Frontal cortex (tissue), 4 donors: ENCODE measurements at places on chromosomes 11 and 22. TPM values are rescaled to one million over a fixed set of nuclear protein-coding genes. Genes with fewer than 3 reads are reported as not detected.

GRCh38 chr22:49480896-49481658, 346.6 kb downstream of the BRD1 start:
- no peak for DNase-seq

DNA sequence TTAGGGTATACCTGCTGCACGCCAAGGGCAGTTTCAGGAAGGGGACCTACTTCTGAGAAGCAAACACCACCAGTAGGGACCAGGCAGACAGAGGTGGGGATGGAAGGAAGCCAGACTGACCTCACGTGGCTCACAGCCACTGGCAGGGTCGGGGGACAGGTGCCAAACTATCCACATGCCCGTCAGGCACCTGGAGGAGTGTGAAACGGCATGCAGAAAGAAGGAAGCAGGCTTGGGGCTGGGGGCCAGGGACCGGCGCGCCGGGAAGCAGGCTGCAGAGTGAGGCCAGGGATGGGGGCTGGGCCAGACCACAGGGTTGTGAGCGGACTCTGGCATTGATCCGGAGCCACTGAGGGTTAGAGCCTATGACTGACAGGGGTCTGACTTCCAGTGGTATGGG, 47.5 kb downstream of the CDKN1C start:
- DNase-seq, result no peak

GRCh38 chr11:206526-207207, 532 bp downstream of the BET1L start:
- DNase-seq, result no peak

- no peak for DNase-seq
These were observed 109.3 kb upstream of the CRYBB3 start for GRCh38 chr22:25090225-25090890.

DNA sequence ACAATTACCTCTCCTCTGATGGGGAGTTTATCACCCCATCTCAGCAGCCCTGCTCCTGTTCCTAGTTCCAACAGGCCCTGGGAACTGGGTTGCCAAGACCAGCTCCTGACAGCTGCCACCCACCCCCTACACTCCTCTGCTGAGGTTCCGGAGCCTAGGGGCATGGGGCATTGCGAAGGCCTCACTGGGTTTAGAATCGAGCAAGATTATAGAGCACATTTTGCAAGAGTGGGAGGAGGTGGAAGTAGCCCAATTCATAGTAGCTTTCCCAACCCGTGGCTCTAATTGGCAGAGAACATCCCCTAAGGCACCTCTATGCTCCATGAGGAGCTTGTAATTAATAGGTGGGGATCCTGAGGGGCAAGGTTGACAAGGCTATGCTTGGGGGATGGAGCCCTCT, 23.0 kb downstream of the MYEOV start:
- no peak for DNase-seq

- DNase-seq, result no peak
These were observed 7.5 kb downstream of the OR6M1 start for GRCh38 chr11:123798513-123799252.

DNA sequence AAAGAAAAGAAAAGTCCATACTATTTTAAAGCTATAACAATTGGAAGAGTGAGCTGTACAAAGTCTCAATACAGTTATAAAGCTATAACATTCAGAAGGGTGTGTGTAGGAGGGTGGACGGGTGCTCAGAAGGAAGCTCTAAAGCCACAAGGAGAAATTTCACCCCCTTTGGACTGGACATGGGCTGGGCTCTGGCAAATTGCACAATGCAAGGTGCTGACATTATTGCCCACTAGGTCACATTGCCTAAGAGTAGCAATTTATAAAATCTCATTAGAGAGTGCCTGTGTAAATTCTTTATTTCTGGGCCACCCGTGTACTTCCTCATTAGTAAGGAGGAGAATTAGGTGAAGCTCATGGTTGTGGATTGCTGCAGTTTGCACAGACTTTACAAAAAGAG, 5.7 kb upstream of the APOBEC3A start:
- no peak for DNase-seq

DNA sequence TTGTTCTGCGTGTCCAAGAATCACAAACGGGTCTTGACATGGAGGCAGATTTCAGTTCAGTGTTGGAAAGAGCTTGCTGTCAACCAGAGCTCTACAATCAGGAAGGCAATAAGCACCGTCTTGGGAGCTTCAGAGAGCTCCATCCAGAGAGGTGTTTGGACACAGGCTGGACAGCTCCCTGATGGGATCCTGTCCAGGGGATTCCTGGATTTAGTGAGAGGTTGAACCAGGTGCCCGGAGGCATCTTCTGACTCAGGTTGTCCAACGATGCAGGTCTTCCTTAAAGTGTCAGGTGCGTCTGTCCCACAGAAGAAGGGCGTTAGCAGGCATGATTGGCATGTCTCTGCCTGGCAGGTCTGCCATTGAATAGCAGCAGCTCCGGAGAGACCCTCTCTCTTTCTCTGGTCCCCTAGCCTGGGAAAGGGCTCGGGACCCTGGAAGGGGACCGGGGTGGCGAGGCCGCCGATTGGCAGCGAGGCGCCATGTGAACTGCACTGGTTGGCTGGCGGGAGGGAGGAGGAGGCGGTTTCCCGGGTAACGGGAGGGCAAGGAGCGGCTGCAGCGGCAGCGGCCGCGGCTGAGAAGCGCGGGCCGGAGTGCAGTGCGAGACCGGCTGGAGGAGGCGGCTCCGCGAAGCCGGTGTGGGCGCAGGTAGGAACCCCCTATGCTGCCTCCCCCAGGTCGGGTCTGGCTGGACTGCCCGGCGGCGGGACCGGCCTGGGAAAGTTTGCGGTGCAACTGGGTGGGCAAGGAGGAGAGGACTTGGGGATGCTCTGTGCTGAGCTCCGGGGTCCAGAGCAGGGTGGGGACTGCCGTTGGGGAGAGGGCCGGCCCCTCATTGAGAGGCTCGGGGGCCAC, 104.1 kb upstream of the E2F8 start:
- DNase-seq, result peak; percentile 68

- no peak for DNase-seq
These were observed 2.4 kb upstream of the RBM14 start for GRCh38 chr11:66614073-66614472.

- DNase-seq, result no peak
These were observed 1503.9 kb upstream of the TENM4 start for GRCh38 chr11:80944758-80945157.

- no peak for DNase-seq
These were observed 29.1 kb downstream of the CSF2RB start for GRCh38 chr22:36942556-36942955.

DNA sequence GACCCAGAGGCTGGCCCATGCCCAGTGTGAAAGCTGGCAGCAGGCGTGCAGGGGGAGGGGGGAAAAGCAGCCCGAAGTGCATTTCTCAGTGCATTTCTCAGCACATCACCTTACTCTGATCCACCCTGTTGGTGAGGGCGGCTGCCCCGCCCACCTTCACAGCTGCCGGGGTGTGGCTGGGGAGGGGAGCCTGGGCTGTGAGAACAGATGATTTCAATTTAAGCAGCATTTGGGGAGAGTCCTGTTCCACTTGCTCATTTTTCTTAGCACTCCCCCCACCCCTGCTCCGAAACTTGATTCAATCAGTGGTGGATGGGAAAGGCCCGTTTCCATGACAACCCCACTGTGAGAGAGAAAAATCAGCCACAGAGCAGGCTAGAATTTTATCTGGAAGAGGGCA, 84.8 kb downstream of the SNX19 start:
- DNase-seq, result peak; percentile 24

GRCh38 chr22:42695294-42695693, 25.4 kb downstream of the A4GALT start:
- no peak for DNase-seq

The APOA4 gene
- not detected for total RNA-seq
